ENCODE measurements at places on chromosomes 12 and 14.
A peak's percentile ranks its signal among the peaks of the same experiment; 100 is the strongest.

- peak; percentile 33 for DNase-seq
Measured at GRCh38 chr12:89225401-89225800, 126.9 kb downstream of the DUSP6 start.

DNA sequence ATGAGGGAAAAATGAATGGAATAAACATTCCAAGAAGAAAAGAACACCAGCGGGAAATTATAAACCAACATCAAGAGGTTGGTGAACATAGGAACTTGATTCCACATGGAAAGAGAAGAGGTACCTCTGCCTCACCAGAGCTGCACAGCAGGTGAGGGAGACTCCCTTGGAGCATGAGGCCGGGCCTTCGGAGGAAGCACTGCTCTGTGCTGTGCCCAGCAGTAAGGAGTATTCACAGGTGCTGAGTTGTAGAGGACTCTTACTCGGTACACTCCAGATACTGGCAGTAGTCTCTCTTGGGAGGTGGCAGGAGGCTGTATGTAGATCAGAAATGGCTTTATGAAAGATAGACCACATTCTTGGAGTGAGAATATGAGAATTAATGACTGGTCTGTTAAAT is 76.0 kb downstream of the NPAS3 start:
- no peak for DNase-seq

GRCh38 chr14:57686304-57686703 is 179.6 kb downstream of the SLC35F4 start:
- DNase-seq, result no peak

DNA sequence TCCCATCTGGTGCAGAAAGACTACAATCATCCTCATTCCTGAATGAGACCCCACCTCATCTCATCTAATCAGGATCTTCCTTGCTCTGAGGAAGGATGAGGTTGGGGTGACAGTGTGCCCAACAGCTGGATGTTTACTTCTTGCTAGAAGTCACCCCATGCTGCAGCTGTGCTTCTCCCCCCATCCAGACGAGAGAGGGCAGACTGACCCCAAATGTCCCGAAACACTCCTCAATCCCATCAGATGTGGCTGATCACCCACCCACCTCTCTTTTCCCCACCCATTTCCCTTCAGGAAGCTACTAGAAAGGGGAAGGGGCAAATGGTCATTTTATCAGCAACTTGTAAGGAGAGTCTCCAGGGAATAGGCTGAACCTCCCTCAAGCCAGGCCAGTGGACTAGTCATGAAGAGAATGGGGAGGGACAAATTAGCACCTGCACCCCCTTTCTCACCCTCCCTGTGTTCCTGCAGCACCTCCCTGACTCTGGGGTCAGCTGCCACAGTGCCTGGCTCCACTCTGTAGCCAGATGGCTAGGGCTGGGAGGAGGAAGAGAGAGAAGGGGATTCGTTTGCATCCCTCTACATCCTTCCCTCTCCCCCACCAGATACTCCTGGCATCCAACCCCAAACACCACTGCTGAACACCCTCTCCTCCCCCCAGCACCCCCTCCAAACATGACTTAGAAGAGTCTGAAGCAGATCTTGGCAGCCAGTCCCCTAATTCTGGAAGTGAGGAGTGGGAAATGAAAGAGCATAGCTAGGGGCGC is 2.8 kb upstream of the BAZ2A start:
- DNase-seq, result no peak

DNA sequence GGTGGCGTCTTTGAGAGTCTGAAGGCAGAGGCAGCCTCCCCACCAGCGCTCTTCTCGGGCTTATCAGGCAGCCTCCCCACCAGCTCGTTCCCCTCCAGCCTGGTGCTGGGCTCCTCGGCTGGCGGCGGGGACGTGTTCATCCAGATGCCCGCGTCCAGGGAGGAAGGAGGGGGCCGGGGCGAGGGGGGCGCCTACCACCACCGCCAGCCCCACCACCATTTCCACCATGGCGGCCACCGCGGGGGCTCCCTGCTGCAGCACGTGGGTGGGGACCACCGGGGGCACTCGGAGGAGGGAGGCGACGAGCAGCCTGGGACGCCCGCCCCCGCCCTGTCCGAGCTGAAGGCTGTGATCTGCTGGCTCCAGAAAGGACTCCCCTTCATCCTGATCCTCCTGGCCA is 11.8 kb downstream of the RNFT2 start:
- no peak for DNase-seq

DNA sequence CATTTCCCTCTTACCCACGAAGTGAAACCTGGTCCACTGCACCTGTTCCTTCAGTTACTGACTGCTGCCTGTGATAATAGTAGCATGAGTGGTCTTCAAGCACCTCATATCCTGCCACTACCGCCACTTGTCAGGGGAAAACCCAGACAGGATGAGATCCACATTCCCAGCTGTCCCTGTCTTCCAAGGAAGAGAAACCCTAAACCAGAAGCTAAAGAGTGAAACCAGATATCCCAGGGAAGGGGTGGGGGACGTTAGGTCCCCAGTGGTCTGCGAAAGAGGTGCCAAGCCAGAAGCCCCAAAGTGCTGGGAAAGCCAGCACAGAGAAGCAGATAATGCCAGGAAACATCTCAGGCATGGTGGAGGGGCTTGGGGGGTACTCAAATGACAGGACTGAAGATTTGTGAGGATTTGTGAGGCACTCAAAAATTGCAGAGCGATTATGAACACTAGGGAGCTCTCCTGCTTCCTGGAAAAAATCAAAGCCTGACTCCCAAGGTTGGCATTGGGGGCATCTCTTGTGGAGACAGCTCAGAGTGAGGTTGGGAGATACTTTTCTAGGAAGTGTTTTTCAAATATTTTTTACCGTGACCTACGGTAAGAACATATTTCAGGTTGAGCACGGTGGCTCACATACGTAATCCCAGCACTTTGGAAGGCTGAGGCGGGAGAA is 77.9 kb downstream of the TMEM30B start:
- DNase-seq, result no peak

GRCh38 chr12:13173012-13173932 is 23.3 kb upstream of the EMP1 start:
- no peak for DNase-seq

- peak; percentile 8 for DNase-seq
Measured at GRCh38 chr14:64388533-64389285, 556 bp downstream of the MTHFD1 start.

- DNase-seq, result no peak
Measured at GRCh38 chr14:101150039-101150610, 246.6 kb upstream of the RTL1 start.
